ENCODE measurements at places on chromosomes 12 and 14. TPM values are rescaled to one million over a fixed set of nuclear protein-coding genes. Genes with fewer than 3 reads are reported as not detected.
A peak's percentile ranks its signal among the peaks of the same experiment; 100 is the strongest.

The SLC6A13 gene
- total RNA-seq: not detected

The SPTSSA gene
- total RNA-seq: 0.29 TPM

The AKAP6 gene
- 3.5 TPM for total RNA-seq

The CLEC1A gene
- total RNA-seq: 0.87 TPM

The PZP gene
- not detected for total RNA-seq

The CIROP gene
- total RNA-seq: not detected

The KRT86 gene
- total RNA-seq: not detected

The LIN7A gene
- 3.0 TPM for total RNA-seq

DNA sequence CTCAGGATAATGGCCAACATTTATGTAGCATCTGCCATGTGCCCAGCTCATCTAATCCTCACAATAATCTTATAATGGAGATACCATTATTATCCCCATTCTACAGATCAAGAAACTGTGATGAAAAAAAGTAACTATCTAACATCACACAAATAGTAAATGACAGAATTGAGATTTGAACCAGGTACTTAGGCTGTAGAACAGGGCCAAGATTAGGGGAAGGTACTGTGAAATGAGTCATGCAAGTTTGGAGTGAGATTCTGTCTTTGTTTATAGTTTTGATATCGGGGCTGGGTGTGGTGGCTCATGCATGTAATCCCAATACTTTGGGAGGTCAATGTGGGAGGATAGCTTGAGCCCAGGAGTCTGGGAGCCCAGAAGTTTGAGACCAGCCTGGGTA, 1.3 kb upstream of the GNPTAB start:
- H3K4me3 ChIP-seq: no peak overlapping the region
- H3K27ac ChIP-seq: no peak overlapping the region
- DNase-seq: no peak
- H3K27me3 ChIP-seq: no peaks in the 10 kb centered on the region

GRCh38 chr12:60539592-60539991, 943.8 kb downstream of the SLC16A7 start:
- no peaks in the 10 kb centered on the region for H3K4me1 ChIP-seq
- no peak for DNase-seq
- no peak overlapping the region for H3K27ac ChIP-seq
- H3K36me3 ChIP-seq: no peaks in the 10 kb centered on the region

DNA sequence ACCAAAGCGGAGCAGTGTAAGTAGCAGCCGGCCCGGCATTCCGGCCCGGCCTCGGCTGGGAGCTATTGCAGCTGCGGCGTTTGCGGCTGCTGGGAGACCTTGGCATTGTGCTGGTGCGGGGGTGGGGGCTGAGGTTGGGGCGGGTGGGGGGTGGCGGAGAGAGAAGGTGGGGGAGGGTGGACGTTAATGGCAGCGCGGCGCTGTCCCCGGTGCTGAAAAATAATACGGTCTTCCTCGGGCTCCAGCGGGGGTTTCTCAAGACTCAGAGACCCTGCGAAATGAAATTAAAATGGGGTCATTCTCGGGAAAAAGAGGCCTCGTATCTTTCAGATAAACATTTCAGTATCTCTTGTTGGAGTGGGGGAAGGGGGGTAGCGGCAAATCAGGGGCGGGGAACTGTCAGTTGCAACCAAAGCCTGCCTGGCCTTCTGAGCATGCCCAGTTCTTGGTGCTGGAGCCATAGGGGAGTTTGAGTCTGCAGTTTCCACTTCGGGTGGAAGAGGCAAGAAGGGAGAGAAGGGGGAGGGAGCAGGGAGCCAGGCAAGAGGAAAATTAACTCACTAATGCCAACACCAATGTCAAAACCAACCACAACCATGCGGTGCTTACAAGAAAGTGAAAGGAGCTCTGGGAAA, 414 bp downstream of the UNC79 start:
- peaks cover 29% of the 10 kb centered on the region for H3K27me3 ChIP-seq
- H3K27ac ChIP-seq: no peak overlapping the region
- DNase-seq: no peak
- no peaks in the 10 kb centered on the region for H3K4me1 ChIP-seq

GRCh38 chr12:989751-990660, 1.0 kb upstream of the ERC1 start:
- DNase-seq: peak; percentile 87
- H3K27ac ChIP-seq: peak overlapping the region; percentile 98
- H3K36me3 ChIP-seq: no peaks in the 10 kb centered on the region
